ENCODE measurements at places on chromosomes 7 and 10.

DNA sequence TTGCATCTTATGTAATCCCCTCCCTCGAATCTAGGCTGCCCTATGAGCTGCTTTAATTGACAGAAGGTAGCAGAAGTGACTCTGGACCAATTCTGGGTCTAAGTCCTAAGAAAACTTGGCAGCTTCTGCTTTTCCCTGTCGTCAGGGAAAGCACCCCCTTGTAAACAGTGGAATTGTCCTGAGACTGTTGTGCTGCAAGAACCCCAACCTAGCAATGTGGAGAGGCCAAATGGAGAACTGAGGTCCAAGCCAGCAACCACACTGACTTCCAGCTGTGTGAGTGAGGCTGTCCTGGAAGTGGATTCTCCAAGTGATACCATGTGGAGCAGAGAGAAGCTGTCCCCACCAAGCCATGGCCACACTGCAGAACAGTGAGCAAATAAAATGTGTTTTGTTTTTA lies 75.5 kb downstream of the ARHGAP22 start:
- DNase-seq, result no peak

- DNase-seq, result peak; percentile 26
These were observed 210.5 kb downstream of the ARHGAP21 start for GRCh38 chr10:24513155-24513554.

DNA sequence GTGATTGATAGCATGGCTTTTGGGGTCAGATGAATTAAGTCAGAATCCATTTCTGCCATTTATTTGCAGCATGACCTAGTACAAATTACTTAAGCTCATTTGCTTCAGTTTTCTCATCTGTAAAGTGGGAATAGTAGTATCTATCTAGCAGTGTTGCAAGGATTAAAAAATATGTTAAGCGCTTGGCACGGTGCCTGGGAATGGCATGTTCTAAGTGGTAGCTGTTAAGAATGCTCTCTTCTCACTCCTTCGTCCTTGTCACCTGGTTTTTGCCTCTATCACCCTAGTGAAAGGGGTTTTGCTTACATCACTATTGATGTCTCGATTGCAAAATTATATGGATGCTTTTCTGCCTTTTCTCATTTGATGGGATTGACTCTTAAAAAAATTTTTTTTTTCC lies 7.4 kb downstream of the TMEM248 start:
- no peak for DNase-seq

GRCh38 chr10:80473692-80474596 lies 19.8 kb downstream of the TSPAN14 start:
- DNase-seq, result no peak

- no peak for DNase-seq
These were observed 95.1 kb downstream of the ETV1 start for GRCh38 chr7:13894377-13894776.

DNA sequence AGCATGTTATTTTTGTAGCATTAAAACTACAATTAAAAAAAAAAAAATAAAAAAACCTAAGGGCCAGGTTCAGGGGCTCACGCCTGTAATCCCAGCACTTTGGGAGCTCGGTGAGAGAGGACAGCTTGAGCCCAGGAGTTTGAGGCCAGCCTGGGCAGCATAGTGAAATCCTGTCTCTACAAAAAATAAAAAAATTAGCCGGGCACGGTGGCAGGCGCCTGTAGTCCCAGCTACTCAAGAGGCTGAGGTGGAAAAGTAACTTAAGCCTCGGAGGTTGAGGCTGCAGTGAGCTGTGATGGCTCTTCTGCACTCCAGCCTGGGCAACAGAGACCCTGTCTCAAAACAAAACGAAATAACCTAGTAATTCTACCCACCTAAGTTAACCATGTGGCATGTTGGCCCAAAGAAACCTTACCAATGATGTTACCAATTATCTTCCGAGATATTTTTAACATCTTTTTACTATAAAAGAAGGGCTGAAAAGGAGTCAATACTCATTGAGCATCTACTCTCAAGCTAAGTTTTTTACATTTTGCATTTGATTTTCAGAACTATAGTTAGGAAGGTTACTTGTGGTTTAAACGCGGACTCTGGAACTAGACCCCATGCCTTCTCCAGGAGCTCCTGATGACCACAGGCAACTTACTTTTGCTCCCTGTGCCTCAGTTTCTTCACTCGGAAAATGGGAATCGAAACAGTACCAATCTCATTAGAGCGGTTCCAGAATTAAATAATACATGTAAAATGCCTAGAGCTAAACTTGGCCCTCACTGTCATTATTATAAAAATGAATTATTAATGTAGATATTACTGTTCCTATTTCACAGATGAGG lies 1.4 kb downstream of the ITGB1 start:
- DNase-seq, result no peak

DNA sequence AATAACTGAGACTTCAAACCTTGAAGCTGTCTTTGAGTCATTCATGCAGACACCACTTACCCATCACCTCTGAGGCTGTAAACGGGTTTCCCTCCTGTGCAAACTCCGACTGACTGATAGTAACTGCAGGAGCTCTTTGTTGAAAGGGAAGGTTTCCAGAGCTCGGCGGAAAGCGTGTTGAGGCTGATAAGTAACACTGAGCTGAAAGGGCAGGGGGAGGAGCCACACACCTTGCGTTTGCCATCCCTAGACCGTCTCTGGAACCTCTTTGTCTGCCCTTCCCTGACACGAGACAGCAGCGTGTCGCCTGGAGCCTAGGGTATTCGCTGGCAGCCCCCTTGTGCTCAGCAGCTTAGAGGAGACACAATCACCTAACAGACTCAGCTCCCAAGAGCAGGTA lies 134.0 kb downstream of the PAXIP1 start:
- no peak for DNase-seq

DNA sequence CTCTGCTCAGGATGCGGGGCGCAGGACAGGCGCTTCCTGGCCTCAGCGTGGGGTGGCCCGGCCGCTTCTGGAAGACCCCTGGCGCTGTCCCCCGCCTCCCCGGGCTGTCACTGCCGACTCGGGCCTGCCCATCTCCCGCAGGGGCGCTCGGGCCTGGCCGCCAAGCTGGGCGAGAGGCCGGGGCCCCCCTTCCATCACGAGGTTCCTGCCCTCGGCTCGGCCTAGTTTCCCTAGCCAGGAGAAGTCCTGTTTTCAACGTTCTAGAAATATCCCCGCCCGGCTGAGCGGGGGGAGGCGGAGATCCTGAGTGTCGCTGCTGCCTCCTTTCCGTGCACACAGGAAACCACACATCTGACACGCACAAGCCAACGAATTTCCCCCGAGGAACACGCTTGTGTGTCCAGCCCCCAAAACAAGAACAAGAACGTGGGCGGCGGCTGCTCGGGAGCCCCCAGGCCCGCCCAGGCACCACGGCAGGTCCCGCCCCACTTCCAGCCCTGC lies 33.7 kb downstream of the AP5Z1 start:
- no peak for DNase-seq

DNA sequence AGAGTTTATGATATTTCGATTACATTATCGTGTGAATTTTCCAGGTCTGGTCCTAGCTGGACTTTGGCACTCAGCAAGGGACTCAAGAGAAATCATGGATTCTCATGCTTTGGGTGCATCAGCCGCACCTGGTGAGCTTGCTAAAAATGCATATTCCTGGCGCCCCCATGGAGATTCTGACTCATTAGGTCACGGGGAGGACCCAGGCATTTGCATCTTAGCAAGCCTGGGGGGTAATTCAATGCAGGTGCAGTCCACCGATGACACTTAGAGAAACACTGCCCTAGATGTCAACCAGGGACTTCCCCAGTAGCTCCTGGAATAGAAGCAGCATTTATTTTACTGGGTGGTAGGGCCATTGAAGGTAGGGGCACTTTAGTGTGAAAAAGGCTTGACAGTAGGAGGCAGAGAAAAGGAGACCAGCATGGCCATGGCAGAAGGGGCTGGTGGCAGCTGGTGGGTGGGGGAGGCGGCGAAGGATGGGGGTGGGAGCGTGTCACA lies 29.9 kb upstream of the PDCD4 start:
- DNase-seq, result no peak

GRCh38 chr10:94076325-94076841 lies 82.7 kb downstream of the PLCE1 start:
- peak; percentile 72 for DNase-seq

DNA sequence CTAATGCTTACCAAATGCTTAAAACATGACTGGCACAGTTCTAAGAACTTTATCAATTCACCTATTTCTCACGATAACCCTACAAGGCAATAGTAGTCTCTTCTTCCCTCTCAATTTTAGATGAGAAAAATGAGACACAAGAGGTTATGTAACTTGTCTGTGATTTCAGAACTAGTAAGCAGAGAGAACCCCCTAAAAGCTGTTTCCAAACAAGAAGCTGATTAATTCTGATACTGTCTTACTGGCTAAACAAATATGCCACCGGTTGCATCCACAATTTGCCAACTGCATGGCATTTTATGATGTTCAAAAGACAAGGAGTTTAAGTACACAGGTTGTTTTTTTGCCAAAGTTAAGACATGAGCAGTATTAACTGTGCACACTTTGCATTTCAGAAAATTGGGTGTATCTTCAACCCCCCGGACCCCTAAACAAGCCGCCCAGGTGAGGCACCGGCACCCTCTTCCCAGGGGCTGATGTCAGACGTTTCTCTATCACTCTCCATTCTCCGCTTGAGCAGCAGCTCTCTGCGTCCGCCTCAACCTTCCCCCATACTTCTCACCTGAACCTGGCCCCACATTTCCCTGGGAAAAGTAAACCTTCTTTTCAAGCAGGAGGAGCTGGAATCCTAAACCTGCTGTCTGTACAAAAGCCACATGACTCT lies 21.7 kb downstream of the RSU1 start:
- no peak for DNase-seq

DNA sequence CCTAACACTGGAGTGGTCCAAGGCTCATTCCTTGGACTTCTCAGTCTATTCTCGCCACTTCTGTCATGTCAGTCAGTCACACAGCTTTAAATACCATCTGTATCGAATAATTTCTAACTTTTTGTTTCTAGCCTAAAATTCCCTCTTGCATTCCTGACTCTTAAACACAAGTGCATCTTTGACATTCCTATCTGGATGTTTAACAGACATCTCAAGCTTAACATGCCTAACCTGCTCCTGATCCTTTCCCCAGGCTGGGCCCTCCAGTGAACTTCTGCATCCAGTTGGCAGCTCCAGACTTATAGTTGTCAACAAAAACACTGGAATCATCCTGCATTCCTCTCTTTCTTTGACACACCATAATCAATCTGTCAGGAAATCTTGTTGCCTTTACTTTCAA lies 4.5 kb upstream of the ABCB4 start:
- DNase-seq, result no peak

GRCh38 chr10:78433076-78433595 lies 399.5 kb downstream of the RPS24 start:
- no peak for DNase-seq

GRCh38 chr10:73857446-73857845 lies 16.9 kb downstream of the CAMK2G start:
- DNase-seq, result peak; percentile 52

- DNase-seq, result peak; percentile 4
These were observed 236.9 kb downstream of the REEP3 start for GRCh38 chr10:63758080-63758479.

DNA sequence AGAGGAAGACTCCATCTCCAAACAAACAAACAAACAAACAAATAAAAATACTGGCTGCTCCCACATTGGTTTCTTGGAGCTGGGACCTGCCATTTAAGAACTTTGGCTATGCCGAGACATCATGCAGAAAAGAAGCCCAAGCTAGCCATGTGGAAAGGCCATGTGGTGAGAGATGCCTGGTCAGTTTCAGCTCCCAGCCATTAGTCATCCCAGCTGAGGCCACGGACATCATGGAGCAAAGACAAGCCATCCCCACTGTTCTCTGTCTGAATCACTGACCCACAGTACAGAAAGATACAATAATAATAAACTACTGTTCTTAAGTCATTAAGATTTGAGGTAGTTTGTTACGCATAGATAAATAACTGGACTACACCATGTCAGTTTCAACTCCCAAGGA lies 70.0 kb upstream of the PCBD1 start:
- no peak for DNase-seq

DNA sequence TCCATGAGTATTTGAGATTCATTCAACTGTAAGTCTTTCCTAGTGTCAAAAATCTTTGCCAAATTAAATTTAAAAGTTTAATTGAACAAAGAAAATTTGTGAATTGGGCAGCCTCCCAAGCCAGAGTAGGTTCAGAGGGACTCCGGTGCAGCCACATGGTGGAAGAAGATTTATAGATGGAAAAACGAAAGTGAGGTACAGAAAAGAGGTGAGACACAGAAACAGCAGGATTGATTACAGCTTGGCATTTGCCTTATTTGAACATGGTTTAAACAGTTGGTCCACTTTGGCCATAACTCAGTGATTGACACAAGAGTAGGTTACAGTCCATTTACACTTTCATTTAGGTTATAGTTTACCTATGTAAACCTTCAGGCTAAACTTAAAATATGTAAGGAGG lies 465.8 kb downstream of the ARL4A start:
- DNase-seq, result no peak

GRCh38 chr10:53161231-53161630 lies 388.6 kb upstream of the MBL2 start:
- DNase-seq, result no peak

DNA sequence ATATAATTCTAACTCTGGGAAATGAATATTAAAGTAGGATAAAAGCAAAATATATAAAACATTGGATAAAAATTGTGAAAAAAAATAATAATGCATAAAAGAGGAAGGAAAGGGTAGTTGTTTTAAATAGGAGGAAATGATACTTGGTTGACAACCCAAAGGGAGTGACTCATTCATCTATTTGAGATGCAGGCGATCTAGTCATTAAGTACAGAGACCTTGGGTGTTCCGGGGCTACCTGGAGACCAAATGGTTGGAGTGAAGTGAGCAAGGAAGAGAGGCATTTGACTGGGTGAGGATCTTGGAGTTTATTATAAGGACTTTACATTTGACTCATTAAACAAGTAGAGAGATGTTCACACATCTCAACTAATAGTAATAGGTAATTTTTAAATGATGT lies 111.0 kb downstream of the LRRTM3 start:
- no peak for DNase-seq

GRCh38 chr7:16900209-16900768 lies 18.5 kb upstream of the AGR3 start:
- no peak for DNase-seq

- no peak for DNase-seq
These were observed 14.2 kb downstream of the UCMA start for GRCh38 chr10:13219685-13220670.

- DNase-seq, result no peak
These were observed 391.3 kb downstream of the AUTS2 start for GRCh38 chr7:69989551-69989950.

- no peak for DNase-seq
These were observed 242.6 kb downstream of the GLRX3 start for GRCh38 chr10:130378556-130379400.

- DNase-seq, result no peak
These were observed 126.7 kb downstream of the INHBA start for GRCh38 chr7:41576166-41576565.

GRCh38 chr10:6743291-6743849 lies 163.3 kb upstream of the PRKCQ start:
- no peak for DNase-seq

DNA sequence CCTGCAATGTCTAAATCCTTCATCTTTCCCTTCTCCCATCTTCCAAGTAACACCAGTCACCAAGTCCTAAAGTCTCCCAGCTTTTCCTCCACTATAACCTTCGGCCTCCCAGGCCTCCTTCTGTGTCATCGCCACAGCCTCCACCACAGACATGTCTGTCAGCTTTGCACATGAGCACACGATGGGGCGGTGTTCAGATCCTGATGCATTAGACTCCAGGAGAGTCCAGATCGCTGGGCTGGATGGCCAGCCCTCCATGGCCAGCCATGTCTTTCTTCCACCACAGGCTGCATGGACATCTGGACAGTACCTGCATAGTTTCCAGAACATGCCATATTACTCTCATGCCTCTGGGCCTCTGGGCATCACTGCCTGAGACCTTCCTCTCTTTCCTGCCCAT lies 974.2 kb upstream of the ZNF722 start:
- DNase-seq, result no peak

- DNase-seq, result no peak
These were observed 49.7 kb upstream of the ANTXRL start for GRCh38 chr10:46236941-46237681.

All from astrocyte of the cerebellum (primary cell).